ENCODE measurements at places on chromosomes 6 and 20.
A peak's percentile ranks its signal among the peaks of the same experiment; 100 is the strongest.

- no peak for DNase-seq
Measured at GRCh38 chr6:150426198-150426597, 57.4 kb downstream of the IYD start.

- DNase-seq: peak; percentile 91
Measured at GRCh38 chr6:154766288-154766687, 33.1 kb downstream of the SCAF8 start.

- DNase-seq: no peak
Measured at GRCh38 chr20:24673678-24674570, 204.5 kb downstream of the SYNDIG1 start.

GRCh38 chr6:124747349-124747748 lies 214.9 kb upstream of the RNF217 start:
- no peak for DNase-seq

DNA sequence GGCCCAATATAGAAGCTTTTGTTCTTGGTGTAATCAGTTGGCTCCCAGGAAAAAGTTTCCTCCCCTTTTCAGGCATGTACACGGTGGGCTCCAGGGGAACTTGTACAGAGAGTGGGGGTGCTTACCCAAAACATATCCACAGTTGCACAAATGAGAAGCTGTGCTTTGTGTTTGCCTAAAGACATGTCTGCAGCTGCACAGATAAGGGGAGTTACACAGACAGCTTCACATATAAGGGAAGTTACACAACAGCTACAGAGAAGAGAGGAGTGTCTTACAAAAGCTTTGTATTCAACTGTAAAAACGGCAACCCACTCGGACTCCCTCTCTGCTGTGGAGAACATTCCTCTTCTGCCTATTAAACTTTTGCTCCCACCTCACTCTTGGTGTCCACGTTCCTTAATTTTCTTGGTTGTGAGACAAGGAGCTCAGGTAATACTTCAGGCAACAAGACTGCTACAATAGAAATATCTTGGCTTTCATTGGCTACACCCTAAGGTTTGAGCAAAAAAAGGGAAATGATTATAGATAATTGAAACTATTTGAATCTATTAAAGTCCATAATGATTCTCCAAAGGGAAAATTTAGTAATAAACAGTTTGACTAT lies 7.4 kb upstream of the PNRC1 start:
- no peak for DNase-seq

GRCh38 chr6:16003197-16003491 lies 125.7 kb upstream of the MYLIP start:
- DNase-seq: no peak

DNA sequence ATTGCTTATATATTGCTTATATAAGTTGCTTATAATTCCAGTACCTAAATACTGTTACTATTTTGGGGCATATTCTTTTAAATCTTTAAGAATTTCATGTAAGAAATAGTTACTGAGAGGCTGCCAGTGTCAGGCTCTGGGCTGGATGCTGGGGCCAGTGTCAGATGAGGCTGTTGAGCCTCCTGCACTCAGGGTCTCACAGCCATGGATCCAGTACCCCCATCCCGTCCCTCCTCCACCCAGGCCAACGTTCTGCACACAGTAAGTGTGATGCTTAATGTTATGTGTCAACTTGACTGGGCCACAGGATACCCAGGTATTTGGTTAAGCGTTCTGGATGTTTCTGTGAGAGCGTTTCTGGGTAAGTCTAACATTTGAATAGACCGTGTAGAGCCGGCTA lies 119.5 kb upstream of the PMEPA1 start:
- DNase-seq: no peak

GRCh38 chr6:165962366-165962765 lies 205.3 kb downstream of the TBXT start:
- no peak for DNase-seq
